ENCODE measurements at places on chromosomes 5 and 9.

GRCh38 chr5:157219491-157220271 is 39.0 kb downstream of the ITK start:
- no peak for DNase-seq

- DNase-seq: no peak
Observed at GRCh38 chr5:5981562-5981961, 396.8 kb downstream of the MED10 start.

GRCh38 chr5:36033047-36033446 is 33.6 kb downstream of the UGT3A2 start:
- DNase-seq: no peak

- no peak for DNase-seq
Observed at GRCh38 chr5:139964994-139965565, 78.0 kb downstream of the NRG2 start.

GRCh38 chr5:81590498-81591384 is 160.2 kb downstream of the SSBP2 start:
- DNase-seq: no peak

GRCh38 chr9:81259896-81260295 is 429.5 kb downstream of the TLE1 start:
- no peak for DNase-seq

DNA sequence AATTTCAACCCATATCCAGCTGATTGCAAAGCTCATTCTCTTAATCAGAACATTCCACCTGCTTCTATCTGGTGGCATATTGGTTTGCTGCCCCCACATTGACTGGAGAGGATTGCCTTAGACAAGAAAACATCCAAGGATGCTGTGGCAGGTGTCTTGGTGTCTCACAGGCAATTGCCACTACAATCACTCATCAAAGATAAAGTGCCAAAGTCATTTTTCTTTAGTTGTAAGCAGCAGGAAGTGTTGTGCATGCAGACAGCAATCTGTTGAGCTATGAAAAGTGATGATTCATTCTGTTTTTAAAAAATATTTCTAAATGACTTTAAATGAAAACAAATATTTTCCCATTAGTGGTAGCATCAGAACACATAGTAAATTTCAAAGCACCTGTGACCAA is 53.9 kb downstream of the CDH6 start:
- DNase-seq: no peak

DNA sequence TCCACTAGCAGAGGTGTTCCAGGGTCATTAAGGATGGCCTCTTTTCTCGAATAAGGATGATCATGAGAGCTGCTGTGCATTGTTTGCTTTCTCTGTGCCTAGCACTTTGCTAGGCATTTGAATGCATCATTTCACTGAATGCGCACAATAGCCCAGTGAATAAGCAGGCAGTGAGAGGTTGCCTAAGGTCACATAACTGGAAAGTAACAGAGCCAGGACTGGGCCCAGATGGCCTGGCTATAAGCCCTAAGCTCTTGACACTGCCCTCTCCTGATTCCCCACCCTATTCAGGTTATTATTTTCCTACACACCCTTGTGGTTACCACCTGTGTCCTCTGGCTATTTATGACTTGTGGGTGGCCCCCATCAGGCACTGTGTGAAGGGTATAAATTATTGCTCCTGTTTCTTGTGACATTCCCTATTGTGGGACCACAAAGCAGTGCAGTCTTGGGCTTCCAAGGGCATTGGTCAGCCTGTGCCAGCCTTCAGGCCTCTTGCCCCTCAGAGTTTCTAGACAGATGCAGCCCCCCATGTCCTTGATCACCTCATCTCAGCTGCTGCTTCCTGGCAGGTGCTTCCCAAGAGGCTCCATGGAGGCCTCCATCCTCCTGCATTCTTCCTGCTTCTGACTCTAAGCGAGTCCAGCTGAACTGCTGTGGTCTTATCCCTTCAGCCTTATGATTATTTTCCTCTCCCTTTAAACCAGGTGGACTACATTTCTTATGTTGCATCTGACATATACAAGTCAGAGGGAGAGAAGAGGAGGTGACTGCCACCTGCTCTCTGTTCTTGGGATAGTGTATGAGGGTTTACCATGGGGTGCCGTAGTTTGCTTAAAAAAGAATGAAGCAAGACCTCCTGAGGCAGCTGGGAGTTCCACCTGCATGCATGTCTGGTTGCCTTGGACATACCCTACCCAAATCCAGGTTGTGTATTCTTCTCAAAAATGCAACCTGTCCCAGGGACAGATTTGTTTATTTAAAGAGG is 47.6 kb downstream of the ANGPTL2 start:
- DNase-seq: no peak

DNA sequence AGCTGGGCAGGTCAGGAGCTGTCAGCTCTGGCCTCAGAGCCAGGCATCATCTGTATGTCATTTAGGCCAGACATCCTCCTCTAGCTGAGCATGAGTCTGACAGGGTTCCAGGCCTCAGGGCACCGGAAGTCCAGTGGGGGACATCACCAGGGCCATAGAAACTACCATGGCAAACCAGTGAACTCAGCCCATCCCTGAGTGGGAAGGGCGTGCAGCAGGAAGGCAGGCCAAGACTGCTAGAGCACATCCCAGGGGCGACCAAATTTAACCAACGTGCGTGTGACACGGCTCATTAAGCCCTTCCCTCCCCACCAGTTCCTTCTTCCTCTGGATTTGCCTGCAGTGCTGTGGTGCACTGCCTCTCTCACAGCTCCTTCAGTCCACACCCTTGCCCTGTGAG is 75.9 kb downstream of the COL27A1 start:
- DNase-seq: no peak

DNA sequence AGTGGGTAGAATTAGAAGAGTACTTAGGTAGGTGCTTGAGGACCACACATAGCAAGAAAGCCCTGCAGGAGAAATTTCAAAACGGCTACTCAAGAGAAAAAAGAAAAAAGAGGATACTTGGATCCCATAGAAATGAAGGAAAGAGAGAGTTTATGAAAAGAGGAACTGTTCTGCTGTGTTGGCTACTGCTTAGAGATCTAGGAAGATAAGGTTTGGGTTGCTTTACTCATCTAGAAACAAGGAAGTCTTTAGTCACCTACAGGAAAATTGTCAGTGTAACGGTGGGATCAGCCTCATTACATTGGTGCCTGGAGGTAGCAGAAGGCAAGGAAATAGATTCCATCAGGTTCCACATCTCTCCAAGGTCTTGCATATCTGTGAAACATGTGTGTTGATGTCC is 14.8 kb upstream of the C5orf46 start:
- no peak for DNase-seq

DNA sequence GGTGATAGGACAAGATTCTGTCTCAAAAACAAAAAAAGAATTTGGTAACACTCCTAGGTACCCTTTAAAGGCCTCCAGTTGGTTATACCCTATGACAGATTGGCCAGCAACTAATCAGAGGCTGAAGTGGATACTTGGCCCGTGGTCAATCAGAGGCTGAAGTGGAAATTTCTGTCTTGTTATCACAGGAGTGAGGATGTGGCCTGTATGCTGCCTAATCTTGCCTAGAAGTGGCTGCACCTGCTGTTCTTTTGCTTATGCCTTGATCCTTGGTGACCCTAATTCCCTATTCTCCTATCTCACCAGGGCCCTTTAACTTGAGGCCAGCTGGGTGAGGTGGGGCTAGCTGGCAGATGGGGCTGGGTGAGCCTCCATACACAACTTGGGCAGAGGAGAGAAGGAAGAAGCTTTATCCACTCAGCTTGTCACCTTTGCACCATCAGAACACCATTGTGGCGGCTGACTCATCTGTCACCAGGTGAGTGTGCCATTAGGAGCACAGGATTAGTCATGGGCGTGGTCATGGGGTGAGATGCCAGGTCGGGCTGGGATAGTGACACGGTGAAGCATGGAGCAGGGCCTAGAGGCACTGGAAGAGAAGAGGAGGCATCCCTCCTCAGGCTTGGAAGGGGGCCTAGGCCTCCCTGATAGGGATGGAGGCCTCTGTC is 41.5 kb downstream of the SAR1B start:
- DNase-seq: no peak

DNA sequence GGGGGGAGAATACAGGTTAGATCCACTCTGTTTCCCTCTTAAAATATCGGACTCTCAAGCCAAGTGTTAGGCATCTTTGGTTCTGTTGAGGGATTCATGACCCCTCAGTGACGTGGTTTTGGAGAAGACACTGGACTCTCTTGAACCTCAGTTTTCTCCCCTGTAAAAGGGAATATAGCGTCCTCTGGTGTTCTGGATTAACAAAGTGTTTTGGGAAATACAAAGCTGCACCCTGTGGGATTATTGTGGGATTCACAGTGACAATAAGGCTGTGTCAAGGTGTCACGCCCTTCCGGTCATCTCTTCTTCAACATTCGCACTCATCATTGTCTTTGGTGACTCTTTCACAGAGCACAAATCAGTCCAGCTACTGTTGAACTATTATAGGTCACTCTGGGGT is 139.0 kb downstream of the IRX1 start:
- no peak for DNase-seq

DNA sequence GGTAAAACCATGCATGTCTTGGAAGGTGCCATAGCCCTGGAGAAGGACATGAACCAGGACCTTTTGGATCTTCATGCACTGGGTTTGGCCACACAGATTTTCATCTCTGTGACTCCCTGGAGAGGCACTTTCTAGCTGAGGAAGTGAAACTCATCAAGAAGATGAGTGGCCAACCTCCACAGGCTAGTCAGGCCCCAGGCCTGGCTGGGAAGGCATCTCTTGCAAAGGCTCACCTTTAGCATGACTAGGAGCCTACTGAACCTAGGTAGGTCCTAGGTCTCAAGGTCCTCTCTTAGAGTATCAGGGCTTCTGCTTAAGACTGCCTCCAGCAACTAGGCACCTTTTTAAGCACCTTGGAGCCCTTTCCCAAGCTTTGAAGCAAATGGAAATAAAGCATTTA is 1448.7 kb upstream of the ACO1 start:
- DNase-seq: no peak

GRCh38 chr5:132714456-132715307 is 22.7 kb downstream of the KIF3A start:
- no peak for DNase-seq

GRCh38 chr9:14308853-14309145 is 5.1 kb downstream of the NFIB start:
- no peak for DNase-seq

- DNase-seq: no peak
Observed at GRCh38 chr5:86974955-86975354, 292.7 kb upstream of the RASA1 start.

GRCh38 chr9:129778469-129778868 is 24.5 kb upstream of the TOR1B start:
- DNase-seq: no peak

GRCh38 chr9:86034863-86035734 is 64.3 kb downstream of the GOLM1 start:
- DNase-seq: no peak

GRCh38 chr9:128552153-128552743 is at the start of gene SPTAN1:
Gene SPTAN1 (plus strand): TSS chr9:128552587. CDS start chr9:128566741, 14,154 bp downstream.
- DNase-seq: peak; percentile 95

- DNase-seq: peak; percentile 84
Observed at GRCh38 chr5:64165500-64166200, at the start of gene RNF180. Gene RNF180 (plus strand): TSS chr5:64165843. CDS start chr5:64200808, 34,965 bp downstream.

DNA sequence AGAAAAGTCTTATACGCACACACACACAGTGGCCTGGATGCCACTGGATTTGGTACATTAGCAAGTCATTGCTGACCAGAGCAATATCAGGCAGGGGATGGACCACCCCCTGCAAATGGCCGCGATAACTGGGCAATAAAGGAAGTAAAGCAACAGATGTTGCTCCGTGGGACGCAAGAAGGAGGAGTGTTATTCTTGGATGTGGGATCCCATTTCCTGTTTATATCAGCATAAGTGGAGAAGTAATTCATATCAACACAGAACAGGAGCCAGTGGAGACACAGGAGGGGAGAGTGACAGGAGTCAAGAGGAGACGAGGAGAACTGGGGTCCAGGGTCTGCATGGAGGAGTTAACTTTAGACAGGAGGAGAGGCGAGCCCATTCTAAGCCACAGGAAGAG is 18.4 kb downstream of the RUFY1 start:
- no peak for DNase-seq

DNA sequence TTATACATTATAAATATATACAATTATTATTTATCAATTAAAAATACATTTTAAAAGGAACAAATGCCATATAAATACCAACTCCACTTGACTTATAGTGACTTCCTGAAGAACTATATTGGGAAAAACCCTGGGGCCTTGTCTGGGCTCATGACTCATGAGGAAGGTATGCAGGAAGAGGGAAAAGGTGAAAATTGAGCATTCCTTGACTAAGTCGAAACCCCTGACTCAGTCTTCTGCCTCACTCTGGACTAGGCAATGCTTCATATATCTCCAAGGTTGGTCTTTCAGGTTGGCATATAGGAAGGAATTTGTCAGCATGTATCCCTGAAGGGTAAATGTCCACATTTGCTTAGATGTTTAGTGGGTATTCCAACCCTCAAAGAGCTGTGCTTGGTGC is 78.5 kb downstream of the SH3TC2 start:
- no peak for DNase-seq

- DNase-seq: no peak
Observed at GRCh38 chr5:136985785-136986475, 513.2 kb downstream of the SPOCK1 start.

- DNase-seq: peak; percentile 84
Observed at GRCh38 chr9:14313378-14313940, 482 bp downstream of the NFIB start.

DNA sequence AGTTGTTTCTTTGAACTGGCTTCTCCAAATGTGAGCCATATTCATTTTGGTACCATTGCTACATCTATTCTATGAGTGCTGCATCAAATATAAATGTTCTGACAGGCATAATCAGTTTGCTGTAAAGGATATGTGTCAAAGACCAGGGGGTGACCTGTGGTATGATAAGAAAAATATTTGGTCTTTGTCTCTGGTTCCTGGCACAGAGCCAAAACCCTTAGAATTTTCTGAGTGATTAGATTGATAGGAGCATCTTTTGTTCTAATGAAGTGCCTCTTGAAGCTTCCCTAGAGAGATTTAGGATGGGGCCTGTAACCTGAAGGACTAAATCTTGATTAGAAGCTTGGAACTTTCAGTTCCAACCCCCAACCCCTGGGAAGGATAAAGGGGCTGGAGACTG is 256.3 kb downstream of the NNT start:
- no peak for DNase-seq

GRCh38 chr9:123283455-123283854 is 15.1 kb upstream of the STRBP start:
- no peak for DNase-seq

DNA sequence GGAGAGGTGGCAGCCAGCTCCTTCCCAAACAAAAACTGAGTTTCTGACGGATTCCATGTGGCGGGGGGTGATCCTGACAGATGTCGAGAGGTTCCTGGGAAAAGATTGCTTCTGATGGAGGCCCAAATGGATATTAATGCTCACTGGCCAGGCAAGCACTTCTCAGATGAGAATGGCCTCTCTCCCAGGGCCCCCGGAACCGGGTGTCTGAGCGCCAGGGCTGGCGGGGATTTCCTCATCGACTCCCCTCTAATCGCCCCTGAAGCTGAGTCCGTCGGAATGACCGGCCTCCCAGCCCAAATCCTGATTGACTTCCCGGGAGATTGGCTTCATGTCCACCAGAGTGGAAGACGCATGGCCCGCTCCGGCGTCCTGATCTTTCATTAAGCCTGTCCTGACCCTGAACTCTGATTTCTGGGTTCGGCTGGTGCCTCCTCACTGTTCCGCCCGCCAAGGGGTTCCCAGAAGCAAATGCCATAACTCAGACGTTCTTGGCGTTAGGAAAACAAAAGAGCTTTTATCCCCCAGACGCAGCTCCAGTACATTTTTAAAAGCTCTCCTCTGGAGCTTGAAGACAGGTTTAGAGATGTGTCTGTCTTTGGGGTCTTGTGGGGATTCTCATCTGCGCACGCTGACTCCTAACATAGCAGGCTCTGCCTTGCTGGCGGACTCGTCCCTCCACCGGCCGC is 17.6 kb downstream of the FIBCD1 start:
- DNase-seq: peak; percentile 39
